ENCODE measurements at places on chromosomes 2 and 18. TPM values are rescaled to one million over a fixed set of nuclear protein-coding genes. Genes with fewer than 3 reads are reported as not detected.

DNA sequence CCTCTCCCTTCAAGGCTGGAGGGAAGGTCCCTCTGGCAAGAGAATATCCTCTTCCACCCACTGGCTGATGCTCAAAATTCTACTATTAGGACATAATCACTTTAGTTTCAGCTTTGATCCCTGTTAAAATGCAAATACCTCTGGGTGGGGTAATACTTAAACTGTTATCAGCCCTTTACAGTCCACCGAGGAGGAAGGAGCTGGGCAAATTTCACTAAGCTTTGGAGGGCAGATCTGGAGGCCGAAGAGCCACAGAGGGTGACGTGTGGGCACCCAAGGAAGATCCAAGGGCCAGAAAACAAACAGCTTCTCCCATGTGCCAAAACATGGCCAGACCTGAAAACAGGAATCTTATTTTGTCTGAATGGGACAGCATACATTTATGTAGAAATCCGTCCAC is 74.6 kb upstream of the BCL11A start:
- no peaks in the 10 kb centered on the region for H3K36me3 ChIP-seq
- no peaks in the 10 kb centered on the region for H3K27me3 ChIP-seq
- no peak for DNase-seq
- no peaks in the 10 kb centered on the region for H3K4me1 ChIP-seq
- no peak overlapping the region for H3K4me3 ChIP-seq

DNA sequence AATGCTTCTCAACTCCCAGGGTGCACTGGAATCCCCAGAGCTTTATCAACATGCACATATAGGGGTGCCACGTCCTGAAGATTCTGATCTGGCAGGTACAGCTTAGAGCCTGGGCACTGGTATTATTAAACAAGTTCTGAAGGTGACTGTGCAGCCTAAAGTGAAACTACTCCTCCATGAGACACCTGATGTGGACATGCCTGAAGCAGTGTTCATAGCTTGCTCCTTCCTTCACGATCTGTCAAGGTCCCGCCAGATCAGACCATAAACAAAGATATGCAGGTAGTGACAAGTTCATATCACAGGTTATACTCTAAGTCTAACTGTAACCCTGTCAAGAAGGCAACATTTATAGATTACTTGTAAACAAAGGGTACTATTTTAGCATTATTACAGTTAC is 65.3 kb upstream of the DNER start:
- H3K4me1 ChIP-seq = no peaks in the 10 kb centered on the region
- no peak for DNase-seq
- H3K27ac ChIP-seq = no peak overlapping the region
- H3K36me3 ChIP-seq = no peaks in the 10 kb centered on the region
- H3K4me3 ChIP-seq = no peak overlapping the region

DNA sequence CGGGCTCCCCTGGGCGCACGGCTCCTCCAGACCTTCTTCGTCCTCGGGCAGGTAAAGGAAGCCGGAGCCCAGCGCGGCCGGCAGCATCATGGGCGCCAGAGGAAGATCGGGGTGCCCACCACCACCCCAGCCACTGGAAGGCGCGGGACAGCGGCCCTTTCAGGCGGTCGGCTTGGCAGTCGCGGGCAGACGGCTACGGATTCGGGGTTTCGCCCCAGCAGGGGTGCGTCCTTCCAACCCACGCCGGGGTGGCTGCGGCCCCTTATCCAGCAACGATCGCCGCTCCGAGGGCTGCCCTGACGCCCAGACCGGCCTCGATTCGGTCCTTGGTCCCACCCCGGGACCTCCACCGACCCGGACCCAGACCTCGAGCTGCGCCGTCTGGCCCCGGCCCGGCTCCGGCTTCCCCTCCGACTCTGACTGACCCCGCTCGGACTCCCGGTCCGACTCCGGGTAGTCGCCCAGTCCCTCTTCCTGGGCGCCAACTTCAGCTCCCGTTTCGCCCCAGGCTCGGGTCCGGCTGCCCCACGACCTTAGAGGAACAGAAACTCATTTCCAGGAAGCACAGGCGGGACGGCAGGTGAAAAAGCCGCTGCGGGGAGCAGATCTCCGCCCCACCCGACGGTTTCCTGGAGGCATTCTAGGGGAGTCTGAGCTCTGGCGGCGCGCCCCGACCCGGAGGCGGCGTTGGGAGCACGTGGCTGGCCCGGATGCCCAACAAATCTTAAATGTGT is 30.2 kb upstream of the SSB start:
- H3K4me1 ChIP-seq = peaks cover 10% of the 10 kb centered on the region
- H3K4me3 ChIP-seq = peak overlapping the region; percentile 49
- H3K27ac ChIP-seq = no peak overlapping the region

GRCh38 chr18:70662588-70662987 is 373.7 kb downstream of the SOCS6 start:
- no peak overlapping the region for H3K27ac ChIP-seq
- H3K36me3 ChIP-seq = no peaks in the 10 kb centered on the region
- no peak for DNase-seq
- no peak overlapping the region for H3K4me3 ChIP-seq
- H3K4me1 ChIP-seq = no peaks in the 10 kb centered on the region

- no peak overlapping the region for H3K27ac ChIP-seq
- no peak for DNase-seq
- H3K4me1 ChIP-seq = peaks cover 6% of the 10 kb centered on the region
- H3K27me3 ChIP-seq = no peaks in the 10 kb centered on the region
- H3K4me3 ChIP-seq = no peak overlapping the region
- peaks cover 16% of the 10 kb centered on the region for H3K36me3 ChIP-seq
Measured at GRCh38 chr2:37926635-37927034, 1.5 kb downstream of the RMDN2 start.

The HAAO gene
- 2.7 TPM for total RNA-seq

All from heart right ventricle (tissue), 16 donors.